A549 treated with GW870086 at 1 μM for 4 hours (cell line): ENCODE measurements at places on chromosomes 16 and 17. TPM values are rescaled to one million over a fixed set of nuclear protein-coding genes. Genes with fewer than 3 reads are reported as not detected.

Gene KRT39
- not detected in 5 replicates for total RNA-seq

Gene ARL4D
- 25.3 to 36.6 TPM (median 30.2 TPM) in 5 replicates for total RNA-seq

Gene KRT36
- 0.07 TPM in 1 of 5 replicates, not detected in the others for total RNA-seq

Gene KRTAP4-9
- not detected in 5 replicates for total RNA-seq

Gene BIRC5
- 95.9 to 111 TPM (median 104 TPM) in 5 replicates for total RNA-seq

Gene OTOP3
- not detected in 5 replicates for total RNA-seq

Gene BRIP1
- 3.2 to 4.8 TPM (median 4.5 TPM) in 5 replicates for total RNA-seq

Gene SLC47A1
- 22.1 to 24.9 TPM (median 23.5 TPM) in 5 replicates for total RNA-seq

Gene CCDC144A
- 1.1 to 1.8 TPM (median 1.2 TPM) in 5 replicates for total RNA-seq

Gene SCGB1C2
- total RNA-seq = not detected in 5 replicates

Gene TMC5
- 5.3 to 6.5 TPM (median 5.4 TPM) in 5 replicates for total RNA-seq

Gene IRX3
- total RNA-seq = 5.0 to 6.5 TPM (median 5.2 TPM) in 5 replicates

Gene CCDC78
- 4.2 to 7.7 TPM (median 5.6 TPM) in 5 replicates for total RNA-seq

Gene VTN
- total RNA-seq = 16.5 to 23.2 TPM (median 19.6 TPM) in 5 replicates

Gene AKAP10
- total RNA-seq = 15.0 to 22.9 TPM (median 21.7 TPM) in 5 replicates

Gene ABCC3
- total RNA-seq = 116 to 158 TPM (median 140 TPM) in 5 replicates

Gene C16orf92
- total RNA-seq = not detected in 5 replicates

Gene HAP1
- total RNA-seq = 1.1 to 2.3 TPM (median 1.5 TPM) in 5 replicates

Gene RAB11FIP4
- total RNA-seq = 0.91 to 2.1 TPM (median 1.4 TPM) in 5 replicates
